CMK (cell line): ENCODE measurements at places on chromosomes 4 and X.

DNA sequence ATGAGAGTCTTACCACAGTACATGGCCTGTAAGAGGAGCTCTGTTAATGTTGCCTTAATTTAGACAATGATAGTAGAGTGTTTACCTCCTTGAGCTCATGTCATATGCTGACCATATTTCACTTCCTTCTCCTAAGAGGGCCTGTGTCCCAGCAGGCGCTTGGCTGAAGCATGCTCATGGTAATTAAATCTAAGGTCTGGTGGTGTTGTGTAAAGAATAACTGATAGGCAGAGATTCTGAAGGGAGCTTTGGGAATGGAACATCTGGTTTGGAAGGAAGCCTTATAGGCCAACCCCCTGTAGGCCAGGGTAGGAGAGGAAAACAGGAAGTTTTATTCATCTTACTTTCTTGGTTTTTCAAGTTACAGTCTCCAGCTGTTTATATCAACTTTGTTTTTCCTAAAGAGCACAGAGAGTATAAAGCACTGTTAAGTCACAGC, 300.2 kb downstream of the USP46 start:
- no peak for DNase-seq

- no peak for DNase-seq
Measured at GRCh38 chr4:170124406-170124805, 34.6 kb upstream of the AADAT start.

GRCh38 chr4:102815981-102816380, 11.4 kb downstream of the UBE2D3 start:
- no peak for DNase-seq

DNA sequence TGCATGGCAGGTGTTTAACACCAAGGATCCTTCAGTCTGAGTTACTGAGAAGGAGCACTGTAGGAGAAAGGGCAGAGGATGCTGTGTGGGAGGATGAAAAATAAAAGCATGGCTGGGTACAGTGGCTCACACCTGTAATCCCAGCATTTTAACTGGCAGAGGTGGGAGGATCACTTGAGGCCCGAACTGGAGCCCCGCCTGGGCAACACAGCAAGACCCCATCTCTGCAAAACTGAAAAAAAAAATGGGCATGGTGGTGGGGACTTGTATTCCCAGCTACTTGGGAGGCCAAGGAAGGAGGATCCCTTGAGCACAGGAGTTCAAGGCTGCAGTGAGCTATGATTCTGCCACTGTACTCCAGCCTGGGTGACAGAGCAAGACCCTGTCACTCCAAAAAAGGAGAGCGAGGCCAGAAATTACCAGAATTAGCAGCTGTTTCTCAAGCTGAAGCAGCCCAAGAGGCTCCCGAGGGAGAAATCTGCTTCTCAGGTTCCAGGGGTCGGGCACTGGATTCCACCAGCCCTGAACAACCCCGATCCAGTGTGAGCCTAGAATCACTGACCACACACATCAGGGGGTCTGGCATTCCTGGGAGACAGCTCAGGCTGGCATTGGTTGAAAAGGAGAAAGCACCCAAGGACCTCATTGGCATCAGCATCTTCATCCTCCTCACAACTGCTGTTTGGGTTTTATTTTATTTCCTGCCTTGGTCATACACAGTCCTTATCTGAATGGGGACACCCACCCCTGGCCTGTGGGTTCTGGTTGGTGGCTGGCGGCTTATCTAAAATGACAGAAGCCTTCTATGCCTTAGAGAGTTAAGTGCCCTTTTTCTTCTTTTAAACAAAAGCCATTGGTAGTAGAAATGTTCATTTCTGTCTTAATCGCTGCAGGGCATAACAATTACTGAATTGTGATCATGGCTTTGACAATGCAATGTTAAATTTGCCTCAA, 66.3 kb upstream of the TRIM2 start:
- DNase-seq: peak; percentile 68

- no peak for DNase-seq
Measured at GRCh38 chr4:156803056-156803455, 168.5 kb downstream of the PDGFC start.

- DNase-seq: no peak
Measured at GRCh38 chr4:95068818-95069478, 311.2 kb downstream of the BMPR1B start.

DNA sequence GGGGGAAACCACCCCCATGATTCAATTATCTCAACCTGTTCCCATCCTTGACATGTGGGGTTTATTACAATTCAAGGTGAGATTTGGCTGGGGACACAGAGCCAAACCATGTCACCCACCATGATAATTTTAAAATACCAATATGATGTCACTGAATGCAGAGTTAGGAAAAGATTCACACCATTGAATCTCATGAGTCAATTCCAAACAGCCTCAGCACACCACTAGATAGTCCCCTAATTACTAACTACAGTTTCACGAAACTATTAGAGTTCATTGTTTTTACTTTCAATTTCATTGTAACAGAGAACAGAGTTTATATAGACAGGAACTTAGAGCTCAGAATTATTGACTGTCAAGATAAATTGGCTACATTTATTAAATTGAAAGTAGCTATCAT, 410.2 kb downstream of the FAM47A start:
- no peak for DNase-seq

GRCh38 chrX:63713526-63713925, 71.5 kb downstream of the ARHGEF9 start:
- DNase-seq: no peak

- DNase-seq: no peak
Measured at GRCh38 chr4:186935901-186936300, 212.2 kb upstream of the FAT1 start.

DNA sequence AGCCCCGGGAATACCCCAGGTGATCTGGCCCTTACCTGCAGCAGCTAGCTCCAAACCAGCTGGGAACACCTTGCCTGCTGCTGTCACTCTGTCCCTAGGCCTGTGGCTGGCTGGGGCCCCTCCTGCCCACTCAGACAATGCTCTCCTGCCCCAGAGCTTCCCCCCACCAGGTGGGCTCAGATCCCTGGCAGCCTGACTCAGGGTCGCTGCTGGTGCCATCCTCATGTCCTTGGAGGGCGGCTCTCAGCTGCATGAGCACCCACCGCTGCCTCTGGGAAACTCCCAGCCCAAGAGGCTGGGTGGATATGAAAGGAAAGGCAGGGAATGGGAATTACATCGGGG, 15.8 kb downstream of the C4orf50 start:
- DNase-seq: no peak

- no peak for DNase-seq
Measured at GRCh38 chrX:4373791-4374190, 660.3 kb upstream of the PRKX start.

DNA sequence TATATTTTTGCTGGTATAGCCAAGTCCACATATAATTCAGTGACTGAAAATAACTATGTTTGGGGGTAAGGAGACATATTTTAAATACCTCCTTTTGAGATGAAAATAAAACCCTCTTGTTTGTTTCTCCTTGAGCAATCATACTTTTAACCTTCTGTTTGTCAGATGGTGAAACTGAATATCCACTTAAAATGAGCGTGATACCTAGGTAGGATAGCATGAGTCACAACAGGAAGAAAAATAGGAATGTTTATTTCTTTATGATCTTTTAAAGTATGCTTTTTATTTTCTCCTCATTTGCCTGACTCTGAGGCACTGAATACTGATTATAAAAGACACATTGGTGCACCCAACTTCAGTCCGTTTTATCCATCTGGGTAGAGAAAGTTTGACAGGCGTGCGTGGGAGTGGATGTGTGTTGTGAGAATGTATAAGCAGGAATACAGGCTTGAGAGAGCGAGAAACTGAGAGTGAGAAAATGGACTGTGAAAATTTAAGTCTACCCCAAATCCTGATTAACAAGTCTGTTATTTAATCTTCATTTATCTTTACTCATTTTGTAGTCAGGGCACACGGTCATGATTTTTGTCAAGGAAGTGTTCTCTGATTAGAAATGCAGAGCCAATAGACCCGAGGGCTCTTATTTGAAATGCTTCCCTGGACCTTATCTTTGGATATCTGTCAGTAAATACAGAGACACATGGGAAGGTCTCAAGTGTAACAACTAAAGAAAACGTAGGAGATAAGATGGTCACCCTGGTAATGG, 62.1 kb upstream of the ANTXR2 start:
- no peak for DNase-seq

DNA sequence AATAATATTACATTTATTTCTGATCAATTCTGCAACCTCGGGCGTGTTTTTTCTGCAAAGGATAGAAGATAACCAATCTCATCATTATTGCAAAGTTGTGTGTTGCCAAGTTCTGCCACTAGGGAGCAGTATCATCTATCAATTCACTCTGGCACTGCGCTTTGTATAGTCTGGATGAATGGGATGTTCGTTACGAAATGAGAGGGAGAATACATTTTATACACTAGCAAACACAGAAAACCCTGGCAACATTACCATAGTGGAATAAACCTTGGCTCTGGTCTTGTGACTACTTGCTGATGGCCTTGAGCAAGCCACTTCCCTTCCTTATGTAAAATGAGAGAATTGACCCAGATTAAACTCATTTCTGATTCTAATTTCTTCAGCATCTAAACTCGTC, 97.5 kb upstream of the ZNF518B start:
- no peak for DNase-seq

GRCh38 chrX:109773374-109773773, 40.3 kb upstream of the ACSL4 start:
- peak; percentile 20 for DNase-seq

- DNase-seq: no peak
Measured at GRCh38 chr4:76486588-76487276, 51.7 kb downstream of the SHROOM3 start.
